Stimulated activated CD8-positive, alpha-beta memory T cell treated with anti-CD3 and anti-CD28 coated beads, Interleukin-12 subunit alpha, Interleukin-12 subunit beta, amount 100 ng/mL, for 1 hour (primary cell): ENCODE measurements at places on chromosomes 7 and 10.

GRCh38 chr7:2941216-2941859, 97.2 kb upstream of the GNA12 start:
- DNase-seq = no peak

GRCh38 chr7:134834689-134835462, 55.4 kb downstream of the CALD1 start:
- no peak for DNase-seq

- DNase-seq = no peak
These were observed 79.8 kb upstream of the NME8 start for GRCh38 chr7:37768611-37769010.

GRCh38 chr10:44439239-44439957, 54.5 kb upstream of the CXCL12 start:
- no peak for DNase-seq

DNA sequence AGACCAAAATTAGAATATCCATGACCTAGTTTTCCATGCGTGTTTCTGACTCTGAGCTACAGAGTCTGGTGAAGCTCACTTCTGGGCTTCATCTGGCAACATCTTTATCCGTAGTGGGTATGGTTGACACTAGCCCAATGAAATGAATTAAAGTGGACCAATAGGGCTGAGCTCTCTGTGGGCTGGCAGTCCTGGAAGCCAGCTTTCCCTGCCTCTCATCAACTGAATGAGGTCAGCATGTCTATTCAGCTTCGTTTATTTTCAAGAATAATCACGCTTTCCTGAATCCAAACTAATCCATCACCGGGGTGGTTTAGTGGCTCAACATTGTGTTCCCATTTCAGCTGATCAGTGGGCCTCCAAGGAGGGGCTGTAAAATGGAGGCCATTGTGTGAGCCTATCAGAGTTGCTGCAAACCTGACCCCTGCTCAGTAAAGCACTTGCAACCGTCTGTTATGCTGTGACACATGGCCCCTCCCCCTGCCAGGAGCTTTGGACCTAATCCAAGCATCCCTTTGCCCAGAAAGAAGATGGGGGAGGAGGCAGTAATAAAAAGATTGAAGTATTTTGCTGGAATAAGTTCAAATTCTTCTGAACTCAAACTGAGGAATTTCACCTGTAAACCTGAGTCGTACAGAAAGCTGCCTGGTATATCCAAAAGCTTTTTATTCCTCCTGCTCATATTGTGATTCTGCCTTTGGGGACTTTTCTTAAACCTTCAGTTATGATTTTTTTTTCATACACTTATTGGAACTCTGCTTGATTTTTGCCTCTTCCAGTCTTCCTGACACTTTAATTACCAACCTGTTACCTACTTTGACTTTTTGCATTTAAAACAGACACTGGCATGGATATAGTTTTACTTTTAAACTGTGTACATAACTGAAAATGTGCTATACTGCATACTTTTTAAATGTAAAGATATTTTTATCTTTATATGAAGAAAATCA, 35.5 kb downstream of the CAV1 start:
- DNase-seq = no peak

DNA sequence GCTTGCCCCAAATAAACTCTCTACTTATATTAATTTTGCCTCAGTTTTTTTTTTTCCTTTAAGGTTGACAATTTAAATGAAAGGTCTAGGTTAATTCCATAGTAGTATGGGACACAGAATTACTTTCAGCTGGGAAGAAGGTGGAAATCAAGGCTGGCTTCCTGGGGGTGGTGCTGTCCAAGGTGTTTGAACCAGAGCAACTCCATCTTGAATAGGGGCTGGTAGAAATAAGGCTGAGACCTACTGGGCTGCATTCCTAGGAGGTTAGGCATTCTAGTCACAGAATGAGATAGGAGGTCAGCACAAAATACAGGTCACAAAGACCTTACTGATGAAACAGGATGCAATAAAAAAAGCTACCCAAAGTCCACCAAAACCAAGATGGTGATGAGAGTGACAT, 1190.8 kb upstream of the AUTS2 start:
- DNase-seq = no peak

DNA sequence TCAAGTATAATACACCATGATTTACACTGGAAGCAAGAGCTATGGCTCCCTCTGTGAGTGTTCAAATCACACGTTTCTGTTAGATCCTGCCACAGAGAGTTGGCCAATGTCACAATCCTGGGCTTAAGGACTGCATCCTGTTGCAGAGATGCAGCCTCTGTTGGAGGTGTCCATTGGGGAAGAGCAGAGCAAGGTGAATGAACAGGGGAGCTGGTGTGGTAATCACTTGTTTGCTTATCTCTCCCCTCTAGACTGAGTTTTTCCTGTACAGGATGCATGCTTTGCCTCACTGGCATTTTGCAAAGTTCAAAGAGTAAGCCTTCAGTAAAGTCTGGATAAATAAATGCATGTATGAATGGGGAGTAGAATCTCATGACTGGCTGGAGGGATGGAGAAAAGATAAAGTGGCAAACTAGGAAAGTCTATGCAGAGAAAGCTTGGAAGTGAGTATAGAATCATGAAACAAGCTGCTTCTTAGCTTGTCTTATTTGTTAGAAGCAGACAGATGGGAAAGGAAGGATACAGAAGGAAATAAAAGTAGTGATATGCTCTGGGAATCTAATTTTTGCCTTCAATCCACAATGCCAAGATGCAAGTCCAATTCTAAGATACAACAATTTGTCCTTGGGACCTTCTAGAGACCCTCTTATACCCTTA, 605.9 kb downstream of the KCNMA1 start:
- no peak for DNase-seq

DNA sequence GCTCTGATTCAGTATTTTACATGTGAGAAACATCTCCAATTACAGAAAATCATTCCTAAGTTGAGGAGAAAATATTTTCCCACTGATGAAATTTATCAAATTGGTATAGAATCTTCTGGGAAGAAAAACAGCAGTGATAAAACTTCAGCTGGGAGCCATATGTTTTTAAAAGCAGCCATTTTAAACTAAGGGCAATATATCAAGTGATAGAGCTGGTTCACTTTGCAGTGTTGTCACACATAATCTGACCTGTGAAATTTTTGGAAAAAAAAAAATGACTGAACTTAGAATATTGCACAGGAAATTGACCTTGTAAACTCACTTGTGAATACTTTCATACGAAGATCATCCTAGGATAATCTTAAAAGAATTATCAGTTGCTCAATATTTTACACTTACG, 10.5 kb upstream of the EZH2 start:
- no peak for DNase-seq

- DNase-seq = no peak
These were observed 795.9 kb upstream of the IGFBP3 start for GRCh38 chr7:46716926-46717325.

DNA sequence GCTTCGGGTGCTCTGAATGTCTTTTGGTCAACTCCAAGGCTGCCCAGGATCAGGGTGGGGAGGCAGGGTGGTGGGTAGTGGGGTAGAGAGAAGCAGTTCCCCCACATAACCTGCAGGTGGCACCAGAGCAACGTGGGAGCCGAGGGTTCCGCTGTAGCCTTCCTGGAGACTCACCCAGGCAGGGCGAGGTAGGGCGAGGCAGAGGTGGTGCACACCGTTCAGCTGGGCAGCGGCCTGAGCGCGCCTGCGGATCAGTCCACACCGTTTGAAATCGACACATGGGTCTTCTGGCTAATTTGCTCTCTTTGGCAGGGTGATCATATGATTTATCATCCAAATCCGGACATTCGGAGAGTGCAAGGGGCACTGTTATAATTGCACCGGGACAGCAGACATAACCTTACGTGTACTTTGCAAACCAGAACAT, 41.4 kb upstream of the MAP3K8 start:
- peak; percentile 68 for DNase-seq

DNA sequence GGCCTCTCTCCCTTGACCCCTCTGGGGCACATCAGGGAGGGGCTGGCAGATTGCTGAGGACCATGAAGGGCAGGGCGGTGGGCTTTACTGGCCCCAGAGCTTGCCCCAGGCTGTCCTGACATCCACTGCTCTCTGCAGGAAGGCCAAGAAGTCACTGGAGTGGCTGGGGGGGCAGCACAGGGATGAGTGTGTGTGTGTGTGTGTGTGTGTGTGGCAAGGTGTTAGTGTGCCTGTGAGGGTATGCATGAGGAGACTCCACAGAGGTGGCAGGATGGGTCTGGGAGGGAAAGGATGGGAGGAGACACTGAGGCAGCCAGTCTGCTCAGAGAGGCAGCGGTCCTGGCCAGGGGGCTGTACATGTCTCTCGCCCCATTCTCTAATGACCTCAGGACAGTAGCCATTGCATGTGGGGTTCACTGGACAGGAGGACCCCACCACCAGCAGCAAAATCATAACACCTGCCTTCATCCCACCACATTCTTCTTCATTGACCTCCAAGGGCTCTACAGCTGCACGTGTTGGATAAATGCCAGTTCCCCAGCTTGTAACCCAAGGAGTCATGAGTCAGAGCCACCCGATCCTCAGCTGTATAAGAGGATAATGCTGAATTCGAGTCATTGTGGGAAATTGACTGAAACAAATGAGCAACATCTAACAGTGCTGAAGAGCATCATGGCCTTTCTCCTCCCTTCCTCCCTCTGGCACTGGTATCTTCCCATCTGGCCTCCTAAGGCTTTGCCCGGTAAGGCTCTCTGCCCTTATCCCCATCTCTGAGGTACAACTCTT, 720.5 kb downstream of the GRID1 start:
- DNase-seq = no peak

DNA sequence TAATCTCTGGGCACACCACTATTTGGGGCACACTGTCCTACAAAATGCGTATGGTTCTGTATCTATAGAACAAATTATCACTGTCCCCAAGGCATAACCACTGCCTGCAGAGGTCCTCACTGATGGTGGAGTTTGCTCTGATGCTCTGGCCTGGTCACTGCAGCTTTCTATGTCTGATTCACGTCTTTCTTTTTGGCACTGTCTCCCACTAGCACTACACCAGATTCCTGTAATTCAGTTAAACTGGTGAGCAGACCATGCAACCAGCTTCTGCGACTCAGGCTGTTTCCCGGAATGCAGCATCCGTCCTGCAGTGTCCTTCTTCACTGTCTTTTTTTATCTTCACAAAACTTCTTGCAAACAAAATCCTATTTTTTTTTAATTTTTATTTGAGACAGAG, 112.8 kb downstream of the KLF6 start:
- no peak for DNase-seq

- DNase-seq = no peak
These were observed 8.9 kb downstream of the COL17A1 start for GRCh38 chr10:104076743-104077160.

GRCh38 chr10:86599729-86600128, 54.6 kb upstream of the OPN4 start:
- DNase-seq = no peak

DNA sequence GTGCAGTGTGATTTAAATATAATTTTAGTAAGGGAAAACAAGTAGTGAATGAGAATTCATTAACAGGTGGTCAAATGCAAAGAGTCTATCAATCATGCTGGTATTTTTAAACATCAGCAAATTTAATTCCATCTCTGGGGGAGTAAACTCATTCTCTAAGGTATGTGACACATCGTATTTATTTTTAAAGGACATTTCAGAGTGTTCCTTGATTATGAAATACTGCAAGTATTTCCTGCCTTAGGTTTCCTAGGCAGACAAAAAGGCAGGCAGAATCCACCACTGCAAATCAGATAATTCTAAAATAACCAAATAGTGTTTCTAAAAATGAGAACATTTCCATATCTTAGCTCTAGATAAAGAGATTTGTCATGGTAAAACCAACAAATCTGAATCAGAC, 193.8 kb downstream of the LRRTM3 start:
- DNase-seq = no peak

- DNase-seq = no peak
These were observed 60.0 kb upstream of the CYTH3 start for GRCh38 chr7:6332386-6332785.

GRCh38 chr7:3107228-3107763, 63.6 kb upstream of the CARD11 start:
- no peak for DNase-seq

DNA sequence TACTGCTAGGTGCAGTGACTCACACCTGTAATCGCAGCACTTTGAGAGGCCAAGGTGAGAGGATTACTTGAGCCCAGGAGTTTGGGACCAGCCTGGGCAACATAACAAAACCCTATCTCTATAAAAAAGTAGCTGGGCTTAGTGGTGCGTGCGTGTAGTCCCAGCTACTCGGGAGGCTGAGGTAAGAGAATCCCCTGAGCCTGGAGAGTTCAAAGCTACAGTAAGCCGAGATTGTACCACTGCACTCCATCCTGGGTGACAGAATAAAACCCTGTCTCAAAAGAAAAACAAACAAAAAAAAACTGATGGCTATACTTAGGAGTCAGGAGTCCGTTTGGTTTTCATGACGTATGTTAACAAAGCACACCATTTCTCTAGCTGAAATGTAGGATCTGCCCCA, 2.9 kb downstream of the SGMS1 start:
- no peak for DNase-seq

GRCh38 chr10:88157981-88158465, 294.6 kb downstream of the PTEN start:
- no peak for DNase-seq

DNA sequence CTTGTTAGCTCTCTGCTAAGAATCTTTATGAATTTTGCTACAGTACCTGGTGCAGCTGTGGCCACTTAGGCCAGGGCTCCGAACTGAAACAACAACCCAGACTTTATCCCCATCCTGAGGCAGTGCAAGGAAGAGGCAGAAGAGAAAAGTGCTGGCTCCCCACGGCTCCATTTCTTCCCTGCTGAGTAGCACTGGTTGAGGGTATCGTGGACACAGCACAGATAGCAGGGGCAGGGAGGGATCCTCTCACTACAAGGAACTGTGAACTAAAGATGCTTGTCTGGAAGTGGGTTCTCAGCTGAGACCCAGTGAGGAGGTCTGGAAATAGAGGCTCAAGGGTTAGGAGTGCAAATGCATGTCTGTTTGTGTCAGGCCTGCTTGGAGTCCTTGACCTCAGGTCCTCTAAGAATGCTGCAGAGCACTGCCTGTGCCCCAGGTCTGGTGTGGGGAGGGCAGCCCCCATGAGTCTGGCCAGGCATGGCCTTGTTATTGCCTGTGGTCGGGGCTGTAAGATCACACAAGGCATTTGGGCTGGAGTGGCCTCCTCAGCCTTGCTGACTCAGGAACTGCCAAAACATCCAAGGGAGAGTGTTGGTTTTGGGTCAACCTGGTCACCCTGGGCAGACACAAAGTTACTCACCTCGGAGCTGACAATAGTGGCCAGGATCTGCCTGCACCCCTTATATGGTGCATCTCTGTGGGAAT, 58.1 kb downstream of the DMBT1 start:
- DNase-seq = no peak

- DNase-seq = no peak
These were observed 101.8 kb downstream of the ST8SIA6 start for GRCh38 chr10:17352583-17352982.

GRCh38 chr7:36472141-36472729, 82.6 kb downstream of the ANLN start:
- no peak for DNase-seq
